ENCODE measurements at places on chromosomes 5 and 9.

GRCh38 chr9:103674271-103674670, 419.8 kb upstream of the SMC2 start:
- DNase-seq, result no peak

DNA sequence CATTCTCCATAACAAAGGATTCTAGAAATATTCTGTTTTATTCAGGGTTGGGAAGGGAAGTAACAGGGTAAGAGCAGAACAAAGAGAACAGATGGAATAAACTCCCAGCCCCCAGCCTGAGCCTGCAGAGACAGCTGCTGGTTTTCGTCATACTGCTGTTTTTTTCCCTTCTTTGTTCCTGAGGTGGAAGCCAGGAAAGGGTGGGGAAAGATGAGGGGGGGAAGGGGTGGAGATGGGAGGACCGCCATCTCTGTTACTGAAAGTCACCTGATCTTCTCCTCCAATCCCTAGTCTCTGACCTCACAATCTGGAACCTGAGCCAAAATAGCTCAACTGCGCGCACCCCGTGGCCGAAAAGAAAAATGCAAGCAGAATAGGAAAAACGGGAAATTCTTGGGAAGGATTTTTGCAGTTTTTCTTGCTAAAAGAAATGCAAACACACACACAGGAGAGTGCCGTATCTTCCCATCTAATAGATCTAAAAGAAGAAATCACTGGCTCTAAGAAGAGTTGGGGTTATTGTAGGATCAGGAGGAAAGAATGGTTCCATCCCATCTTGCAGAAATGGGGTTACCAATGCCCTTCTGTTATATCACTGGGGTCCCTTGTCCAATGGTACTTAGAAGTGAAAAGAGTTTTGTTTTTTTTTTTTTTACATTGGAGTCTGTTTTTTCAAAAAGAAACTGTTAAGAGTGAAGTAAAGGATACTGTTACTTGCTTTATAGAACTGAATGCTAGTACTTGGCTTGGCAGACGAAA, 57.9 kb downstream of the DIAPH1 start:
- no peak for DNase-seq

GRCh38 chr5:149917073-149917676, 27.4 kb downstream of the PDE6A start:
- no peak for DNase-seq

DNA sequence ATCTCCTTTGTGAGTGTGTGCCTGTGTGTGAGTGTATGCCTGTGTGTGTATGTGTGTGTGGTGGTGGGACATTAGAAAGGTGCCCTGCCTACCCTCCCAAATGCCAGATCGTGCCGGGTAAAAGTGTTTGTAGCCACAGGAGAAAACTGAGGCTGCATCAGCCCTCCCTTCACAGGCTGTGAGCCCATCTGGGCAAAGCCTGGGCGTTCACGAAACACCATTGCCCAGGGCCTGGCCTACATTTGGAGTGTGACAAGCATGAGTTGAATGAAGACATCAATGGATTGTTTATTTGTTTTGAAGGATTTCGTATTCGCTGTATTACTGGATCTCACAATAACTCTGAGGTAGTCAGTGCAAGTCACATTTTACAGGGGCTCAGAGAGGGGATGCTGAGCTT, 270.8 kb downstream of the NSG2 start:
- no peak for DNase-seq

- no peak for DNase-seq
These were observed 411.7 kb upstream of the KCNN2 start for GRCh38 chr5:113950186-113950585.

GRCh38 chr5:115857626-115858349, 16.1 kb downstream of the AP3S1 start:
- DNase-seq, result no peak

- DNase-seq, result no peak
These were observed 79.1 kb upstream of the LMX1B start for GRCh38 chr9:126534431-126535186.

All from activated CD4-positive, alpha-beta T cell treated with anti-CD3 and anti-CD28 coated beads, Interleukin-2, amount 50 U/mL, for 24 hours (primary cell).